ENCODE measurements at places on chromosomes 3 and 15.

DNA sequence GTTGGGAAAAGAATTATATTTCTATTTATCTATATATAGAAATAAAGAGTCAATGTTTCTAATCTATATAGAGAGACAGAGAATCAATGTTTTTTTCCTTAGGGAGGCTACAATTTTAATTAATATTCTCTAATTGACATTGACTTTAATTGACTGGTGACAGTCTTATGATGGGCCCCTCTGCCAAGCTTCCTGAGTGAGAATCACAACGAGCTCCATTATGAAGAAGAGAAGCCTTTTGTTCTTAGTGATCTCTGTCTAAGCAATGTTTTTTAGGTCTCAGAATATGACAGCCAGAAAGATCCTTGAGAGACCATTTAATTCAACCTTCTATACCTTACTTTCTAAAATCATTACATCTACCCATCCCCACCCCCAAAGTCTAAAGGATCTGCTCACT lies 70.9 kb downstream of the IGSF11 start:
- DNase-seq, result no peak

DNA sequence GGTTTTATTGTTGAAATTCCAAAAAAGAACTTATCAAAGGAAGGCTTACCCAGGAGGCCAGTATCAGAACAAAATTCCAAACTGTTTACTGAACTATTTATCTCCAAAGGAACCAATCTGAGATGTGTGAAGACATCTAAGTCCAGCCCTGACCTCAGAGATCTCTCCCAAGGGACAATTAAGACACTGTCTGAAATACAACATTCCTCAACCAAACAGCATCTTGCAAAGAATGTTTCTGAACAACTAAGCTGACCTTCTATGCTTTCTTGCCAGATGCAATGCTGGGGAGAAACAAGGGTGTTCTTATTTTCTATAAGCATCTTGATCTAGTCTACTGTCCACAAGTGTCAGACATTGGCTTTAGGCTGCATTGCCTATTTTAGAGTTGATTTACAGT lies 13.6 kb downstream of the PDZRN3 start:
- DNase-seq, result no peak

GRCh38 chr3:69058947-69059224 lies 6.8 kb upstream of the TMF1 start:
- DNase-seq, result no peak

DNA sequence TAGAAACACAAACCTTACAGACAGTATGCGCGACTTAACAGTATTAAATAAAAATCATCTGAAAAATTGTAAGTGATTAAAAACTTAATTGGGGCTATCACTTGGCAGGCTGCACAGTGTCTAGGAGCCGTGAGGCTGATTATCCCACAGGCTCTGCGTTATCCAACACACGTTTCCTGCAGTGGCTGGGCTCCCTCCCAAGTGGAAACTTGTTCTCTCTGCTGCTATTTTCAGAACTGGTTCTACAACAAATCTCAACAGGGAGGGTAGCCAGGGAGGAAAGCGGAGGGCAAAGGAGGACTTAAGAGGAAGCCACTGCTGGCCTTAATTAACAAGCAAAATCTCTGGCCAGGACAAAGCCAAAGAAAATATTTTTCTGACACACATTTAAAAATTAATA lies 555.2 kb downstream of the MAGI1 start:
- no peak for DNase-seq

GRCh38 chr3:17936736-17937480 lies 194.5 kb upstream of the TBC1D5 start:
- no peak for DNase-seq

DNA sequence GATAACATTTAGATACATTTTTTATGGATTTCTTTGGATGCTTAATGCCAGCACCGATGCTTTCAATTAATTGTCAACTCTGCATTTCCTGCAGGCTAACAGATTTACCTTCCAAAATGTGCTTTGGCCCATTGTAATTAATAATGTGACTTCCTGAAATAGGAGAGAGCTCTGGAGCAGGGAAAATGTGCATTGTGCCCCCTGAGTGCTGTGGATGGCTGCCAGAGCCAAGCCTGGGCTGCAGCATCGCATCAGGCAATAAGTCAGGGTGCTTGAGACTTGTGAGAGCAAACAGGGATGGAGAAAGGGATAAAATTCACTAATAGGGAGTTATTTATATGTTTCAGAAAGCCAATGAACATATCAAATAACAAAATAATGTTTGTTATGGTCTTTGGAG lies 133.8 kb downstream of the MOBP start:
- DNase-seq, result no peak

- DNase-seq, result no peak
Observed at GRCh38 chr15:77542491-77543001, 90.2 kb downstream of the LINGO1 start.

GRCh38 chr15:41501191-41501917 lies 7.7 kb downstream of the ITPKA start:
- DNase-seq, result peak; percentile 30

DNA sequence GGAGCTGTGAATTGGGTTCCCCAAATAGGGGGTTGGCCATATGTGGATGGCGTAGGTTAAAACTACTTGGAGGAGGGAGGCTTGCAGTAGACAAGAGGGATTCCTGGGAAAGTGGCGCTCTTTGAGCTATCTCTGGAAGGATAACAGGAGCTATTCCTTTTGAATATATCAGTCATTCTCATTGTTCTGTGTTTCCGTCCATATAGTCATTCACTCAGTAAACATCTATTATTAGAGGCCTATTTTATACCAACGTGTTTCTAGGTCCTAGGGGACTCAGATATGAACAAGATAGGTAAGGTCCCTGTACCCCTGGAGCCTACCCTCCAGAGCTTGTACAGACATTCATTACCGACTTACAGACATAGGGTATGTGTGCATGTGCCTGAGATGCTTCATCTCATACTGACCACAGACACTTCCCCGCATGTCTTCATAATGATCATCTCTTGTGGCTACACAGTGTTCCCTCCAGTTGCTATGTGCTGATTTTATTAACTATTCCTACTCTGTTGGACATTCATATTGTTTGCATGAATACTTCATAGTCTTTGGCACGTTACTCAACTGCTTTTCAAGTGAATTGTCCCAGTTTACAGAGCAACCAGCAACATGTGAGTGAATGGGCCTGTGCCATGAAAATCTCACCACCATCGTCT lies 55.8 kb upstream of the VILL start:
- DNase-seq, result no peak

- no peak for DNase-seq
Observed at GRCh38 chr3:72371431-72371830, 476.8 kb downstream of the SHQ1 start.

DNA sequence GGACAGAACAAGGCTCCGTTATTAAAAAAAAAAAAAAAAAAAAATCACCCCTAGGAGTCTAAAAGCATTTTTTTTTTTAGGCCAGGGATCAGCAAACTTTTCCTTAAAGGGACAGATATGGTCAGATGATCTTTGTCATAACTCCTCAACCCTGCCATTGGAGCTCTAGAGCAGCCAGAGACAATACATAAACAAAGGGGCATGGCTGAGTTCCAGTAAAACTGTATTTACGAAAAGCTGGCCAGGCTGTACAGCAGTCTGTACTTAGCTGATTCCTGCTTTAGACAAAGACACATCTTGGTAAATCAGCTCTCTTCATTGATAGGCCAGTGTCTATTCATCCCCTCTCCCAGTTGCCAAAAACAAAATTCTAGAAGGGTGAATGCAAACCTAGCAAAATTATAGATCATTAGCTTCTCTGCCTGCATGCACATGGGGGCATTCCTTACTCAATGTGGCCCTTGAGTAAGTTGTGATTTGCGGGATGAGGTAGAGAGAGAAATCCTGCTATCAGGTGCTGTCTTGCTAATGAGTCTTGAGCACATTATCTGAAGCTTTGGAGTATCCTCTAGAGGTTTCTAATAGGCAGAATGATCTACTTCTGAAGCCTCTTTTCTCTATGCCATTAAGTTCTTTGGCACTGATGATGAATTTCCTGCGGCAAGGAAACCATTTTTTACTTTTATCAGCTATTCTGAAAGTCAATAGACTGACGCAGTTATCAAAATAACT lies 35.2 kb downstream of the SENP8 start:
- no peak for DNase-seq

DNA sequence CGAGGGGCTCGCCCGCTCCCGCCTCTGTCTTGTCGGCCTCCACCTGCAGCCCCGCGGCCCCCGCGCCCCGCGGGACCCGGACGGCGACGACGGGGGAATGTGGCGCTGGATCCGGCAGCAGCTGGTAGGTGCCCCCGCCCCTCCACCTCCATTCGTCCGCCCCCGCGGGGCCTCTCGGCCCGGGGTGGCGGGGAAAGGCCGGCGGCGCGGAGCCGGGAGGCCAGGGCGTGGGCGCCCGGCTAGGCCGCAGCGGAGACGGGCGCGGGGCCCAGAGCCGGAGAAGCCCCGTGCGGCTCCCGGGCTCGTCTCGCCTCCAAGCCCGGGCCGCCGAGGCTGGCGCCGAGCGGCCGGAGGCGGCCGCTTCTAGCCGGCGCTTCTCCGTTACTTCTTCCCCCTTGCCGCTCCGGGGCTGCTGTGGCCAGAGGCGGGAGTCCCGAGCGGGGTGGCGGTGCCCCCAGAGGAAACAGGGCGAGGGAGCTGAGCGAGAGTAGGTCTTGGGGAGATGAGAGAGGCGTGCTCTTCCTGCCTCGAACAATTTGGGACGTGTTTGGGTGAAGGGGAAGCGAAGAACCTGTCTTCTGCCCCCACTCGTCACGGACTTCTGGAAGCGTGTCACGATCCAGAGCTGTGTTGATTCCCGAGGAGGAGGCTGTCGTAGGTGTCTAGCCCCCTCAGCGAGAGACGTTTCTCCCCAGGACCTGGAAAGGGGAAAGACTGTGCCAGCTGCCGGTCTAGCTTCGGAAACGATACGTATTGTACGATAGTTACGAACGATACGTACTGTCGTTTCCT lies 555 bp downstream of the ATP11B start:
- DNase-seq, result peak; percentile 58

GRCh38 chr15:78909791-78910228 lies 35.0 kb downstream of the CTSH start:
- DNase-seq, result no peak

DNA sequence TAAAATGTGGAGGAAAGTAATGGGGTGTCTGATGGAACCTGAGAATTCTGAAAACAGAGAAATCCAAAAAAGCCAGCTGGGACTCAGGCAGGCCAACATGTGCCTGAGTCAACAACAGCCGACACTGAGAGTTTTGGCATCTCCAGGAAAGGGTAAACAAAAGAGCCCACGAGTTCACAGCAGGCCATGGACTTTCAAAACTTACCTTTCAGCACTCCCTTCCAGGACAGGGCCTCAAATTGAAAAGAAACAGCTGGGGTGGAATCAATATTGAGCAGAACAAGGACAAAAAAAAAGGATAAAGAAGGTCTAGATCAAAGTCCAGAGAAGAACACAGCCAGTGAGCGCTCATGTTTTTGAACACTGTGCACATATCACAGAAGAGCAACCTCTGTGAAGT lies 735.4 kb upstream of the GRM7 start:
- DNase-seq, result no peak

- DNase-seq, result no peak
Observed at GRCh38 chr3:1561427-1561826, 468.6 kb downstream of the CNTN6 start.

- DNase-seq, result no peak
Observed at GRCh38 chr3:12476238-12476897, 7.9 kb upstream of the TSEN2 start.

DNA sequence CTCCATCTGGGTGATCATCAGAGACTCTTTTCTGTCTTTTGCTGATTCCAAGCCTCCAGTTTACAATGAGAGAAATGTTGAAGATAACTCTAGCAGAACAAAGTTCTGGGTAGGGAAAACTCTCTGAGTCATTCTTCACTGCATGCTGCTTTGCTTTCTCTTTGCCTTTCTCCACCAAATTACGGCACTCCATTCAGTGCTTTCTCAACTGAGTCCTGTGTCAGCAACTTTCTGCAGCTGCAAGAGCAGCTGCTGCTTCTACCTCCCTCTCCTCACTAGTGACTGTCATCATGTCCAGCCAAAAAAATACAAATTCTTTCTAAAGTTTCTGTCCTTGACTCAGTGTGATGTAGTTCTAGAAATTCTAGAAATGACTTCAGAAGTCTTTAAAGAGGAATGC lies 953.8 kb downstream of the IGSF11 start:
- DNase-seq, result no peak

DNA sequence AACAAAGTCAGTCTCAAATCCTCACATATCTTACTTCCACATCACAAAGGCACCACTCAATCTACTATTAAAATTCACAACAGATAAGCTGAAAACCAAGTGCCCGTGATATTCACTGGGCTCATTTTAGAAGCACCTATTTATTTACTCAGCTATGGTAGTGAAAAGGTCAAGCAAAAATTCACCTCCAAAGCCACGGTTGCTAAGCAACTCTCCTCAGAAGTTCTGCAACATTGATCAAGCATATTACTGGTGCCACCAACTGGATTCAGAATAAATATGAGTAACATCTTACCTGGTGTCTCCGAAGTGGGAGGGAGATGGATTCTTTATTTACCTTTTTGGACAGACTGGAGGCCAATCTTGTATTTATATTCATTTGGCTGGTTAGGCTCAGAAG lies 714.8 kb downstream of the FHIT start:
- DNase-seq, result no peak

DNA sequence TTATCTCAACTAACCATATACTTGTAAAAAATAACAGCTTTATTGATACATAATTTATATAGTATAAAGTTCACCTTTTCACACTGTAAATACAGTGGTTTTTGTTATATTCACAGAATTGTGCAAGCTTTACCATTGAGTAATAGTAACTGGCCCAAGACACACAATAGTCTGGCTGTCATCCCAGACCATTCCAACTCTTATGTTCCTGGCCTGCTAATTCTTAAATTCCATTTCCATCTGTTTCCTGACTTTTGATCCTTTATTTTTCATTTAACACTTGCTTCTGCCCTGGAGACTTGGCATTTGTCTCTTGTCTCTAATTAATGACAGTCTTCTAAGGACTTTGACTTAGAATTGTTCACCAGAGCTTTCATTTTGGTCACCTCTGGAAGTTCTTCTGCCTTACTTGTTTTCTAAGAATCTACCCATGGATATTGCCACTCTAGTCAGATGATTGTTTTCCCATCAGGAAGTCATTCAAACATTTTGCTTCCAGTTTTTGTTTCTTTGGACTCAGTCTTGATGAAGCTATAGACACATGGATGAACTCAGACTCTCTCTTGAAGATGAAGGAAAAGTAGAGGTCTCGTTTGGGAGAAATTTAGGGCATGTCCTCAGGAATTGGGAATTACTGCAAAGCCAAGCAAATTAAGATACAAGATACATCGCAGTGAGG lies 27.2 kb upstream of the PLSCR4 start:
- no peak for DNase-seq

- no peak for DNase-seq
Observed at GRCh38 chr15:70047386-70048197, 50.1 kb downstream of the TLE3 start.

GRCh38 chr3:182524711-182525401 lies 268.4 kb upstream of the ATP11B start:
- no peak for DNase-seq

- no peak for DNase-seq
Observed at GRCh38 chr3:14949126-14949525, 1.7 kb downstream of the NR2C2 start.
